ENCODE measurements at places on chromosomes 5 and 9.

- DNase-seq, result no peak
Measured at GRCh38 chr5:143641549-143642355, 170.2 kb upstream of the HMHB1 start.

- peak; percentile 95 for DNase-seq
Measured at GRCh38 chr9:130962418-130963316, 23.6 kb upstream of the FIBCD1 start.

GRCh38 chr5:83662558-83662957 is 58.1 kb downstream of the HAPLN1 start:
- DNase-seq, result no peak

GRCh38 chr9:71263451-71263850 is 142.0 kb upstream of the TRPM3 start:
- no peak for DNase-seq

DNA sequence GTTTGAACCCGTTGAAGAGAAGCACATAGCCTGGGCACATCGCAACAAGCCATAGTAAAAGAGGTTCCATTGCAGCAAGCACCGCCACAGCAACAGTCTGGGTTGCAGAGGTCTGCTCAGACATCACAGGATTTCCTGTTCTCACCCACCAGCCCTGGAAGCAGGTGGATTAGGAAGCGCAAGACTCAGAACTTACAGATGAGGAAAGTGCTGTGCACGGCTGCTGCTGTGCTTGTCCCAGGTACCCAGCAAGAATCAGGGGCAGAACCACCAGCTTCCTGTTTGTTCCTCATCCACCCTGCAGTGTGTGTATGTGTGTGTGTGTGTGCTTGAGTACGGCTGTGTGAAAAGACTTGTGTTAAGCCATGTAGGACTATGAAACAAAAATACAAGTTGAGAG is 124.7 kb upstream of the IRX2 start:
- no peak for DNase-seq

- no peak for DNase-seq
Measured at GRCh38 chr5:172729588-172729987, 41.4 kb downstream of the DUSP1 start.

DNA sequence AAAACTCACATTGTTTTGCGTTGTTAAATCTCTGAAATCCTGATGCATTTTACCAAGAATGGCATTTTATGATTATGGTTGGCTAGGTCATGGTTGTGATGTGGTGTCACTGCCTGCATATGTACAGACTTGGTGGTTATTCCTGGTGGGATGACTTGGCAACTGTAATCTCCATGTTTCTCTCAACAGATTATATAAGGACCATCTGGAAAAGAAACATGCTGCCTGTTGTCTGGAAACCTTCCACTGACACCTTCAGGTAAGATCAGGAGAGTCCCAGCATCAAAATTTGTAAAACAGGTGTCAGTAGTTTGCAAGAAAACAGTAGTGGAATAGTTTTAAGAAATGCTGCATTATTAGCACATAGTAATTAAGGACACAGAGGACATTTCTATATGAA is 3.0 kb upstream of the ACER2 start:
- no peak for DNase-seq

- no peak for DNase-seq
Measured at GRCh38 chr5:53355316-53355715, 125.1 kb upstream of the FST start.

- DNase-seq, result peak; percentile 79
Measured at GRCh38 chr5:153551537-153552079, 61.1 kb downstream of the GRIA1 start.

GRCh38 chr5:138515556-138516245 is 27.3 kb downstream of the ETF1 start:
- no peak for DNase-seq

DNA sequence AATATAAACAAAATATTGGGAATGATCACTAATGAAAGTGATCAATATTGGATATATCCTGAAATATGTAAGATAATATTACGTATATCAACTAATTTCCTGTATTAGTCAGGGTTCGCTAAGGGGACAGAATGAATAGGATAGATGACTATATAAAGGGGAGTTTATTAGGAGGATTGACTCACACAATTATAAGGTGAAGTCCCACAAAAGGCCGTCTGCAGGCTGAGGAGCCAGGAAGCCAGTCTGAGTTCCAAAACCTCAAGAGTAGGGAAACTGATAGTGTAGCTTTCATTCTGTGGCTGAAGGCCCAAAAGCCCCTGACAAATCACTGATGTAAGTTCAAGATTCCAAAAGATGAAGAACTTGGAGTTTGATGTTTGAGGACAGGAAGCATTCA is 561.1 kb downstream of the PRDM9 start:
- no peak for DNase-seq

- DNase-seq, result no peak
Measured at GRCh38 chr9:114011313-114011712, 66.8 kb downstream of the AMBP start.

GRCh38 chr9:133341369-133342068 is 5.5 kb upstream of the SURF6 start:
- DNase-seq, result no peak

- DNase-seq, result no peak
Measured at GRCh38 chr9:116383936-116384335, 230.3 kb downstream of the PAPPA start.

All from HS-27A (cell line).